ENCODE measurements at places on chromosomes 3 and 15.

DNA sequence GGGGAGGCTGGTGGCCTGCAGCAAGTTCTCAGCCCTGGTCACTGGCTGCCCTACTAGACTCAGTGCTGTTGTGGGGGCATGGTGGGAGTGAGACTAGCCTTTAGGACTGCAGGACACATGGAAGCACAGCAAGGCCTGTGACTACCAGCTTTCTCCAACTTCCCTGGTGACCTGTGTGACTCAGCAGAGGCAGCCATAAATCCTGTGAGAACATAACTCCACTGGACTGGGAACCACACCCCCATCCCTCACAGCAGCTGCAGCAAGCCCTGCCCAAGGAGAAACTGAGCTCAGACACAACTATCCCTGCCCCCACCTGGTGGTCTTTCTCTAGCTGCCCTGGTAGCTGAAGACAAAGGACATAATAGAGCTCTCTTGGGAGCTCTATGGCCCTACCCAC is 111.3 kb downstream of the DCLK3 start:
- no peak for DNase-seq

GRCh38 chr15:25136119-25136518 is 181.3 kb downstream of the SNRPN start:
- DNase-seq: no peak

- no peak for DNase-seq
These were observed 366 bp downstream of the TM6SF1 start for GRCh38 chr15:83107841-83108181.

GRCh38 chr3:47151836-47152235 is 12.1 kb downstream of the SETD2 start:
- DNase-seq: no peak

DNA sequence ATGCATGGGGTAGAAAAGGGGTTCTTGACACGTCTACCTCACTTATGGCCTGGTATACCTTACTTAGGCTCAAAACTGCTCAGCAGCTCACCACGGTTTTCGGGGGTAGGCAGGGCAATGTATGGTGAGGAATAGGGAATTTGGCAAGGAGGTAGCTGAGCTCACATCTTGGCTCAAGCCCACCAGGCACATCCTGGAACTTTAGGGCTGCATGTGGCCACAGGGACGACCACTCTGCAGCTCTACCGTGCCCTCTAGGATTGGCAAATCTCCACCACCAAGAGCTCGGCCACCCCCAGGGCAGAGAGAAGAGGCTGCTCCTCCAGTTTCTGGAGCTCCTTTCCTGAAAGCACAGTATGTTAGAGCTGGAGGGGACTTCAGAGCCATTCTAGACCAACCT is 69.7 kb downstream of the MRPL46 start:
- DNase-seq: no peak

DNA sequence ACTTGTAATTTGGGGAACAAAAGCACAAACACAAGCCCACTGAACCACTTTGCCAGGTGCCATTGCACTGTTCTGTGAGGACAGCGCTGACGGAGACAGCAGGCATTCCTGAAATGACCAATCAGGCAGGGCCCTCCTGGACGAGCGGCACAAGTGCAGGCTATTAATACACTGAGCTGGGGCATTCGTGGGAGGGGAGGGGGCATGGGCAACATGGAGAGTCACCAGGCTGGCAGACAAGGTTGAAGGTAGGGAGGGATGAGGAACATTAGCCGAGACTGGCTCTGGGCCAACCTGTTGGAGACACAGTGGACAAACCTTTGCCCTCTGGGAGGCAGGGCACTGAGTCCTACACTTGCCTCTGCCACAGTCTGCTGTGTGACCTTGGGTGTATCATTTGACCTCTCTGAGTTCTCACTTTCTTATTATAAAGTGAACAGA is 45.6 kb downstream of the NOX5 start:
- no peak for DNase-seq

- no peak for DNase-seq
These were observed 261.5 kb upstream of the TPM1 start for GRCh38 chr15:62781081-62781497.

DNA sequence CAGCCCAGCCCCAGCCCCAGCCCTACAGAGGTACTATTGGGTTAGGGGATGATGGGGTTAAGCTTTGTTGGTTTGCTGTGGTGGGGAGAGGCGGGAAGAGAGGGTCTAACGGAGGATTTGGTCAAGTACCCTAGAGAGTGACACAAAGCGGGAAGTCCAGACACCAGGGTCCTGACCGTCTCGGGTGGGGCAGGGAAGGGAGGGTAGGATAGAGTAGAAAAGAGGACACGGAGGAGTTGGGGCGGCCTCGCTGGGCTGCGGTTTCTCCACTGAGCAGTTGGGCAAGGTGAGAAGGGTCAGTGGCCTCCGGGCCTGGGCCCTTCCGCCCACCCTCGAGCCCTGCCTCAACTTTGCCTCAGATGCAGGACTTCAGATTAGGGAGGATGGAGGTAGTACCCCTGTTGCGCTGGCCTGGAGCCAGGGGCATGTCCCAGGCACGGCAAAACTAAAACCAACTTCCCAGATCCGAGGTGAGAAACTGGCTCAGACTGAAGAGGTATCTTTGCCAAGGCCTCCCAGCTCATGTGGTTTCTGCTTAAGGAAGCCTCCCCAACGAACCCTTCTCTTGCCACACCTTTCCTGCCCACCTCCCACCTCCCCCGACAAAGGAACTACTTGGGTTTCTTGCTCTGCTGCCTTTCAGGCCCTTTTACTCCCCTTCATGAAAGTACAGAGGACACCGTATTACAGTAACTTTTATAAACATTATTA is 551 bp downstream of the PML start:
- no peak for DNase-seq

- no peak for DNase-seq
These were observed 10.6 kb downstream of the THUMPD3 start for GRCh38 chr3:9373465-9373864.

- DNase-seq: no peak
These were observed 356.0 kb downstream of the SHQ1 start for GRCh38 chr3:72492240-72492639.

- no peak for DNase-seq
These were observed 111.0 kb downstream of the LRRK1 start for GRCh38 chr15:101029971-101030661.

Measured in activated CD8-positive, alpha-beta memory T cell treated with anti-CD3 and anti-CD28 coated beads for 1 hour (primary cell).